ENCODE measurements at places on chromosomes 16 and 17.

GRCh38 chr16:59684911-59685310 is 950.8 kb upstream of the GOT2 start:
- DNase-seq = no peak

- DNase-seq = no peak
These were observed 87.2 kb upstream of the IRX3 start for GRCh38 chr16:54373534-54374520.

GRCh38 chr17:55212880-55213279 is 51.9 kb upstream of the HLF start:
- no peak for DNase-seq

DNA sequence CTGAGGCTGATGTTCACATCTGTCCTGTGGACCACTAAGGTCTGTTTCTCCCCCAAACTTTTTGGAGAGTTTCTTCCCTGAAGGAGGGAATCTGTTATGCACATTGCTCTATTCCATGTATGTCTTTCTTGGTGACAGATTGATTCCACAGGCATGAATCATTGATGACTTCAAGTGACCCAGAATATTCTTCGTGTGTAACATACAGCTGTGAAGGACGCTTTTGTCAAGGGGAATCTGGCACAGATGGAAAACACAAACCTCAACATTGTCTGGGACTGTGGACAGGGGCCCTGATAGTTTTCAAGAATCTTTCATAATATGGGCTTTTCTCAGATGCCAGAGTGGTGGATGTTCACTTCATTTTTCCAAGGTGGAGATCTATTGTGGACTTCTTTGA is 223.1 kb upstream of the MAF start:
- no peak for DNase-seq

GRCh38 chr16:82612263-82612662 is 14.5 kb upstream of the CDH13 start:
- DNase-seq = no peak

DNA sequence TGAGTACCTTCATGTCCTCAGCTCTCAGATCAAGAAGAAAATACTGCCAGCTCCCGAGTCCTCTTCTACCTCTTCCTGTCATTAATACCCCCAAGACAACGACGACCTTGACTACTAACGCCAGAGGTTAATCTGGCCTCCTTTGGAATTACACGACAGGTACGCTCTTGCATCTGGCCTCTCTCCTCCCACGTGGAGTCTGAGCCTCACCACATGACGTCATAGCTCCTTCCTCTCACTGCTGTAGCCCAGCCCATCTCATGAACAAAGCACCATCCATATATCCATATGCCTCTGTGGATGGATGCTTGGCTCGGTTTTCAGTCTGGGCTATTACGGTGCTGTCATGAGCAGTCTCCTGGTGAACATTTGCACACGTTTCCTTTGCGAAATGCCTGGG is 110.2 kb upstream of the TNRC6C start:
- DNase-seq = no peak

GRCh38 chr17:48995304-48995973 is 1.7 kb upstream of the IGF2BP1 start:
- DNase-seq = no peak

- DNase-seq = no peak
These were observed 34.6 kb downstream of the KANSL1 start for GRCh38 chr17:46158323-46159296.

- no peak for DNase-seq
These were observed 93.5 kb downstream of the CDYL2 start for GRCh38 chr16:80710918-80711317.

- DNase-seq = no peak
These were observed 25.2 kb upstream of the ABCC3 start for GRCh38 chr17:50609380-50610074.

DNA sequence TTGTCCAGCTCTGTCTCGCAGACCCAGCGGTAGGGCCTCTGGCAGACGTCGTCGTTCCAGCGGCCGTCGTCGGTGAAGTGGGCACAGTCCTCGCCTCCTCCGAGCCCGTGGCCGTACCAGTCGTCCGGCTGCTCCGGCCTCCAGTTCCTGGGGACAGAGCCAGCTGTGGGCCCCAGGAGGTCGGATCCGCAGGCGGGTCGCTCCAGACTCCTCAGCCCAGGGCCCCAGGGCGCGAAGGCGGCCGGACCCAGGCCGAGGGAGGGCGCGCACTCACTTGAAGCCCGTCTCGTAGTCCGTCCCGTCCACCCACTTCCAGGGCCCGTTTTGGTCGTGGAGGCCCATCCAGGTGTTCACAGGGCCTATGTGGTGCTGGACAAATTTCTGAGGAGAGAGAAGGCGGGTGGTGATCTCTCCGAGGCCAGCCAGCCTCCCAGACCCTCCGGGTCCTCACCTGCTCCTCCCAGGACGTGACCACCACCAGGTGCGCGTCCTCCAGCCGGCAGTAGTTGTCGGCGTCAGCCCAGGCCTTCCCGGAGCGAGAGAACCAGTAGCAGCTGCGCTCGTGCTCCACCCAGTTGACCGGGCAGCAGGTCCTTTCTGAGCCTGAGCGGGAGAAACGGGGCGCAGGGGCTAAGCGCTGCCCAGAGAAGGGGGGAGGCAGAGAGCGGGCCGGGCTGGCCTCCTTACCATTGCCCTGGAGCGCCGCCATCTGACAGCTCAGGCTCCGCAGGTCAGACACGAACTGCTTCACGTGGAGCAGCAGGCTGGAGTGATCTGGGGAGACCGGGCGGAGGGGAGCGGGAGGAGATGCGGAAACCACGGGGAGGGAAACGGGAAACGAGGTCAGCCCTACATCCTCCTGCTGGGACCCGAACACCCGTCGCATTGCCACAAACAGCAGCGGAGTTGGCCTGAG is 5.2 kb downstream of the ASGR1 start:
- DNase-seq = no peak

- no peak for DNase-seq
These were observed 8.1 kb downstream of the NDE1 start for GRCh38 chr16:15658149-15658548.

DNA sequence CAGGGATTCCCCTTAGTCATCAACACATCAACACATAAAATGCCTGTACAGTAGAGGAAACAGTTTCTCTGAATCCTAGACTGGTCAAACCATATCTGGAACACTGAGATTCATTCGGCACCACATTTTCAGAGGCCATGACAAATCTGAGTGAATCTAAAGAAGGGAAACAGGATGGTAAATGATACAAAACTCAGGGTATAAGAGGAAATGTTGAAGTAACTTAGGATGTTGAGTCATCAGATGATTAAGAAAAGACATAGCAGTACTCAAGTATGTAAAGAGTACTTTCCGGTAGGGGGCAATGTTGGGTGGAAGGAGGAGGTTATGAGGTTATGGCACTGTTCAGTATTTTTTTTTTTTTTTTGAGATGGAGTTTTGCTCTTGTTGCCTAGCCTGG is 358.5 kb upstream of the PMFBP1 start:
- DNase-seq = no peak

DNA sequence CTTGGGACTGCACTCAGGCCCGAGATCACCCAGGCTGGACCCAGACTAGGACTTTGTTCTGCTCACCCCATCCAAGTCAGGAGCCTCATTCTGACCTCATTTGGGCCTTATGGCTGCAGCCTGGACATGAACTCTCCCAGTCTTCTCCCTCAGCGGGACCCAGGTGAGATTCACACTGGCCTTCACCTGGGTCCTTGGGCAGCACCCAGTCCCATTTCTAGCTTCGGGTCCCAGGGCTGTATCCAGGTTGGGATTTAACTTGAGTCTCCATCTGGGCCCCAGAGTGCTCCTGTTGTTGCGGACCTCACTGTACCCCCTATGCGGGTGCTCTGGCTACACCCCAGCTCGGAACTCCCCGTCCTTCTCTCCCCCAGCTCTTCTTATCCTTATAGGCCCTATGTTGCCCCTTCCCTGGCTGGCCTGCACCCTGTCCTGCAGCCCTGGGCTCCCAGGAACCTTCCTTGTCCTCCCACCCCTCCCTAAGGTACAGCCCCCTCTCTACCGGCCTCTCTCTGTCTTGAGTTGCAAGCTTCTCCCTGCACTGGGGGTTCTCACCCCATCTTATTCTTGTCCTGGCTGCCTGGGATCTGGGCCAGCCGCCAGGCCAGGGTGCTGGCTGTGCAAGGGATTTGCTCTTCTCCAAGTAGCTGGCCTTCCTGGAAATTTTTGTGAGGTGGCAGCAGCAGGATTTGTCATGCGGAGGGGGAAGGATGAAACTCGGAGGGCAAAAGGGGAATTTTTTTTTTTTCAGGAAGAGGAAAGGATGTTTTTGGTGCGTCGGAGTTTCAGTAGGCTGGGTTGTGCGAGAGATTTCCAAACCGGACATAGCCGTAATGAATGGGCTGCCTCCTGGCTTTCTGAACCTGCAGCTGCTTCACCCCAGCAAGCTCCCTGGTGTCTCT is 904 bp downstream of the MAP2K3 start:
- no peak for DNase-seq

DNA sequence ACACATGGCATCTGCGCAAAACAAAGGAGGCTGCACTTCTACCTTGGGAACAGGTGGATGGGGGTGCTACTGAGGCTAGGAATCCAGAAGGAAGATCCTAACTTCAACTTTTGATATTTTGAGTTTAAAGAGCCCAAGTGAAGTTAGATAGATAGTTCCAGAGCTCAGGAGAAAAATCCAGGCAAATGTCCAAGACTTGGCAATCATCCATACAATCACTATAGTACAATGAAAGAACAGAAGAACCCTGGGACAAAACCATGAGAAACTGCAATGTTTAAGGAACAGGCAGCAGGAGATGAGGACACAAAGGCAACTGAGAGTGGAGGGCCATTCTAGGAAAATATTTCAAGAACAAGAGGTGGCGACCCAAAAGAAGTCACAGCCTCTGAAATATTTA is 12.4 kb downstream of the CDYL2 start:
- no peak for DNase-seq

DNA sequence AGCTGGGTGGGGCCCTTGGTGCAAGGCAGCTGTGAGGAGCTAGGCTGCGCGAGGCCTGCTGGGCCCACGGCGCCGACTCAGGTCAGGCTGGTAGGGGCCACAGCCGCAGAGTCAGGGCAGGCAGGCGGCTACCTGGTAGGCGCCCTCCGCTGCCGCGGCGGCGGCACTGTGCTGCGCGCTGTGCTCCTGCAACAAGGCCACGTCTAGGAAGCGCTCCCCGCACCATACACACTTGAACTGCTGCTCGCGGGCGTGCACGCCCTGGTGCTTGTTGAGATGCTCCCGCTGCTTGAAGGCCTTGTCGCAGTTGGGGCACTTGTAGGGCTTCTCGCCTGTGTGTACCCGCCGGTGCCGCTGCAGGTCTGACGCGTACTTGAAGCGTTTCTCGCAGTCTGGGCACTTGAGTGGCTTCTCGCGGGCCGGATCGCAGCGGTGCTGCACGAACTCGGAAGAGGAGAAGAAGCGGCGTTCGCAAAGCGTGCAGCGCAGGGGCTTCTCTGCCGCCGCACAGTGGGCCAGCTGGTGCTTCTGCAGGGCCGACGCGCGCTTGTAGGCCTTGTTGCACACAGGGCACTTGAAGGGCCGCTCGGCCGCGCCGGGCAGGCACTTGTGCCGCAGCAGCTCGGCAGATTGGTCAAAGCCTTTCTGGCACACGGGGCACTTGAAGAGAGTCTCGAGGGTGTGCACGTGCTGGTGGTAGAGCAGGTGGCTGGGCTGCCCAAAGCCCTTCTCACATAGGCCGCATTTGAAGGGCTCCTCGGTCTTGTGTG is 3.9 kb downstream of the ZNF319 start:
- DNase-seq = no peak

DNA sequence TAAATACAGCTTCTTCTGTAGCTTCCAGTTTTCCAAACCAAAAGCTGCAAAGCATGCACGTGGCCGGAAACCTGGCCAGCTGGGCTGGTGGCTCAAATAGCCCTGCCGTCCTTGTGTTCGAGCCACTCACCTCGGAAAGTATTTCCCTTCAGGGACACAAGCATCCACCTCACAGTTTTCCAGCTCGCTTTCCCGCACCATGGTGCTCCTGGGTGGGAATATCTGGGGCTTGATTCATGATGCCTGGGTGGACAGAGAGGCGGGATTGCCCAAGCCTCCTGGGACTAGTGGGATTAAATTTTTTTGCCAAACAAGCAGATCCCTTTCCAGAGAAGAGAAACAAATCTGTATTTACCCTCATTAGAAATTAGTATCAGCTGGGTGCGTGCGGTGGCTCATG is 7.1 kb upstream of the MVD start:
- no peak for DNase-seq

DNA sequence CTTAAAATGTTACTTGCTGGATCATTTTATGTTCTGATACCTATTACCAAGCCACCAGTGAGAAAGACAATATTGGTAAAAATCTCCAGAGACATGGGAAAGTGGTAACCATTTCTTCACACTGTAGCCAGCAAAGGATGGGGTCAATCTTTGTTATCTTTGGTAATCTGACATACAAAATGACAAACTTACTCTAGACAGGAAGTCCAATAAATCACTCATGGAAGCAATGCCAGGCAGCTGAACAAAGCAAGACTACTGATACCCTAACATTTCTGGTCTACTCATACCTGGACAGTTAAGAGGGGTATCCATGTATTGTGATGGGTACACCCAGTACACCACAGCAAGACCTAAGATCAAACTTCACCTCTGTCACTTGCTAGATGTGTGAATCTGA is 19.0 kb downstream of the GRB2 start:
- no peak for DNase-seq

DNA sequence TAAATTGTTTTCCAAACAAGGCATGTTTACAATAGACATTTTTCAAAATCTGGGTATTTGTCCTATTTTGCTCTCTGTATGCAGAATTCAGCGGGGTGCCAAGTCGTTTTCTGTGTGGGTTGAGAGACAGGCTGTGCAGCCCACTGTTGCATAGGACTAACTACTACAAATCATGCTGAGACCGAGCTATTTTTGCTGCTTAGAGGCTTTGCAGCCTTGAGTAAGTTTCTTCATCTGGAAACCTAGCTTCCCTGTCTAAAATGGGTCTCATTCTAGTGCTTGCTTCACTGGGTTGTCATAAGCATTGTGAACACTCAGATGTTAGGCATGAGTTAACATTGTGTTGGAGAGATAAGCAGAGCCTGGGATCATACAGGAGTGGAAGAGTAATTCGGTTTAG is 1.3 kb downstream of the PRPSAP2 start:
- DNase-seq = no peak

DNA sequence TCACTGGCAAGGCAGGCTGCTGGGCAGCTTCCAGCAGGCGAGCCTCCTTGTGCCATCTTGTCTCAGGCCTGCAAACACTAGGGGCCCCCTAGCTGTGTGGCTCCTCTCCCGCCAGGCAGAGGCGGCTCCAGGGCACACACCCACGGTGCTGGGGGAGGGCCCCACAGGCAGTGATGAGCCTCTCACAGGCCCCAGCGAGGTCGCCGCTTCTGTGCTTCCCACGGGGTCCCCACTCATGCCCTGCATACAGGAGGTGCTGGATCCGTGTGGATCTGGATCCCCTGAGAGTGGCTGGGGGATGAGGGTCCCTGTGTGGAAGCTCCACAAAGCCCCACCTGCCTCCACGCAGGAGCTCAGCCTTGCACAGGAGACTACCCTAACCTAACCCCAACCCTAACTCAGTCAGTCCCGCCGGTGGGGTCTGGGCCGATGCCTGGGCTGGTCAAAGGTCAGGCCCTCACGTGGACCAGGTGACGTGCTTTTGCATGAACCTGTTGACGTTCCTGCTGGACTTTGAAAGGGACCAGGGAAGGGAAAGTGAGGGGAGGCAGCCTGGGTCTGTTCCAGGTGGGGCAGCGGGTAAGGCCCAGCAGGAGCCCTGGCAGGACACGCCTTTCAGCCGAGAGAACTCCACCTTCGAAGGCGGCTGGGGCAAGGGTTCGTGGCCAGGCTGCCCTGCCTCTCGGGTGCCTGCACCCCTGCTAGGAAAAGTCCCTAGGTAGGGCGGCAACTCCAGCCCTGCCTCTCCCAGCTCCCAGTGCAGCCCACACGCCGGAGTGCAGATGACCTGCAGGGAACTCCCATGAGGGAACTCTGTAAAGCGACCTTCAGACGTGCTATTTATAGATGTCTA is 5.2 kb downstream of the SECTM1 start:
- no peak for DNase-seq

GRCh38 chr17:72970246-72970645 is 122.2 kb downstream of the SLC39A11 start:
- no peak for DNase-seq
